T-helper 1 cell (primary cell): ENCODE measurements at places on chromosomes 3 and 15.

DNA sequence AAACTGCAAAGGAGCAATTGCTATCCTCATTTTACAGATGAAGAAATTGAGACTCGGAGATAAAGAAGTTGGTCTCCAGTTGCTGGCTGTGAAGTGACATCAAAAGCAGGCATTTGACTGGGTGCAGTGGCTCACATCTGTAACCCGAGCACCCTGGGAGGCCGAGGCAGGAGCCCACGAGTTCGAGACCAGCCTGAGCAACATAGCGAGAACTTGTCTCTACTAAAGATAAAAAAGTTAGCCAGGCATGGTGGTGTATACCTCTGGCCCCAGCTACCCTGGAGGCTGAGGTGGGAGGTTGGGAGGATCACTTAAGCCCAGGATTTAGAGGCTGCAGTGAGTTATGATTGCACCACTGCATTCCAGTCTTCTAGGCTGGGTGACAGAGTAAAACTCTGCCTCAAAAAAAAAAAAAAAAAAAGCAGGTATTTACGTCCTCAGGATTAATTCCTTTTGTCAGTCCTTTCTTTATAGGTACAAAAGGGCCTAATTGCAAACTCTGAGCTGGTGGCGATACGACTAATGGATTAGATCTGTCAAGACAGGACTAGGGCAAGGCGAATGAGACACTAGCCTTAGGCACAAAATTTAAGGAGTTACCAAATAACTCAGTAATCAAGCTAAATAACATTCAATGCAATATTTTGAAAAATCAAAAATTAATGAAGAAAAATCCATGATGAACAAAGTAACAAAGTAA lies 5.9 kb upstream of the DNASE1L3 start:
- DNase-seq, result no peak

- DNase-seq, result no peak
Observed at GRCh38 chr3:119652306-119653033, 7.9 kb downstream of the POPDC2 start.

DNA sequence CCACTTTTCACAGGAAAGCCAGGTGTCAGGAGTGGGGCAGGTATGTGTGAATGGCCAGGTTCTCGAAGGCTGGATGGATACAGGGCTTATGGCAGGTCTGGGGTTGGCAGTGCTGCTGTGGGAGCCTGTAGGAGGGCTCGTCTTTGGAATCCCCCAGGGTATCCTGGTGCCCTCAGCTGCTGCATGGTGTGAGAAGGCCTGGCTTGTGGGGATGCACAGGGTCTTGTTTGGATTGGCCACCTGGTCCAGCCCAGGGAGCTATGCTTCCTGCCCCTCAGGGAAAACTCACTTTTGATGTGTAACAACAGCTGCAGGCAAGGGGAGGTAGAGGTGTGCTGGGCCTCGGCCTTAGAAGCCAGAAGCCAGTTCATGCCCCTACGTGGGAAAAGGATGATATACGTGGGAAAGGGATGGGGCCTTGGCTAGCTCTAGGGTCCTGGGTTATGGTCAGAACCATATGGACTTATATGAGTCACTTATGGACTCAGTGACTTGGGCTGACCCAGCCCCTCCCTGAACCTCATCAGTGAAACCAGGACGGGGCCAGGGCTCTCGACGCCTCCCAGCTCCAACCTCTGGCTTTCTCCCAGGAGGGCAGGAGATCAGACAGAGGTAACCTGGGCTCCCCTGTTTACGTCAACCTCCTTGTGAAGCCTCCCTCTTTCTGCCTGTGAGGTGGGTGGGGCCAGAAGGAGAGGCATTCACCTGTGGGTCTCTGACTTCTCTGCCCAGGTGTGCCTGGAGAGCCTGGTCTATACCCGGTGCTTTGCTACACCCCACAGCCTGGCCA lies 37.8 kb upstream of the CSPG4 start:
- no peak for DNase-seq

DNA sequence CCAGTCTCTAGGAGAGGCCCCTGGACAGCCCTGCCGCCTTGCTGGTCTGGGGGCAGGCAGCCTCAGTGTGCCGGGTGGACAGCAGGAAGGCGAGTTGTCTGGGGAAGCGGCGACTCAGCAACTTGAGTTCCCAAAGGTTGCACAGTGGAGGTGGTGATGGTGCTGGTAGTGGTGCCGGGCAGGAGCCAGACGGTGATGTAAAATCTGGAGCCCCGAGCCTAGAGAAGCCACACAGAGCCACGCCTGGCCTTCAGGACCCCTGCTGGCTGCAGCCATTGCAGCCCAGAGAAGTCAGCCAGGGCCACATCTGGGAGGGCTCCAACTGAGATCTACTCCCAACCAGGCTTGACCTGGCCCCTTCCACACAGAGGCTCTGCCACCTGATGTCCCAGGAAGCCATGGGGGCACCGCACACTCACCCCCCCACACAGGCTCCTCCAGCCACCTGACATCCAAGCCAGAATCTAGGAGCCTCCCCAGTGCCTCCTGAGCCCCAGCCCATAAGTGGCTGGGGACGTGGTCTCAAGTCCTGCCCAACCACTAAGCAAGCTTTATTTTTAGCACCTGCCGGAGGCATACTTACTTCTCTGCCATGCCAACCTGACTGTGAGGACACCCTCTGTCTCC lies 8.8 kb downstream of the C3orf22 start:
- DNase-seq, result no peak

GRCh38 chr15:74531144-74531811 lies 9.7 kb upstream of the ARID3B start:
- DNase-seq, result no peak

GRCh38 chr15:54082836-54083492 lies 104.7 kb downstream of the UNC13C start:
- no peak for DNase-seq

DNA sequence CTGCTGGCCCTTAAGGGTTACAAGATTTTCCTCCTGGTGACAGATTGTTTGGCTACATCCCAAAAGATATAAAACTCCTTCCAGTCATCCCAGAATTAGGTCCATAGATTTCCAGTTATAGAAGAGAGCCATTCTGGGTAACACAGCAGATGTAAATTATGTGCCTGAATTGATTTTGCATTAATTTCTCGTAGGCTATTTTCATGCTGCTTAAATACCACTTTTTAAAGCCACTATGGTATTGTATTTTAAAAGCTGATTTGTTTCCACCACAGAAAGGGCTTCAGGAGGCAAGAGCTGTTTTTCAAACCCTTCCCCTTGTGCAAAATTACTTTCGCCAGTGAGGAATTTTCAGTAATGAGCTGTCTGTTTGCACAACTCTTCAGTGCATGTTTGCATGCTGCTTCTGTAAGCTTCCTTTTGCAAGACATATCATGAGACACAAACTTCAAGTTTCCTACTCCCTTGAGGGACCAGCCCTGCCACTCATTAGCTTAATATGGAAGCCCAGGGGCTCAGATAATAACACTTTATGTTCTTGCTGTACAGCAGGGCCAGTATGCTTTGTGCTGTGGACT lies 105.4 kb upstream of the TNIK start:
- DNase-seq, result no peak

GRCh38 chr3:183879243-183879642 lies 5.4 kb downstream of the PARL start:
- DNase-seq, result no peak

- DNase-seq, result no peak
Observed at GRCh38 chr15:58880320-58880719, 53.2 kb downstream of the SLTM start.

DNA sequence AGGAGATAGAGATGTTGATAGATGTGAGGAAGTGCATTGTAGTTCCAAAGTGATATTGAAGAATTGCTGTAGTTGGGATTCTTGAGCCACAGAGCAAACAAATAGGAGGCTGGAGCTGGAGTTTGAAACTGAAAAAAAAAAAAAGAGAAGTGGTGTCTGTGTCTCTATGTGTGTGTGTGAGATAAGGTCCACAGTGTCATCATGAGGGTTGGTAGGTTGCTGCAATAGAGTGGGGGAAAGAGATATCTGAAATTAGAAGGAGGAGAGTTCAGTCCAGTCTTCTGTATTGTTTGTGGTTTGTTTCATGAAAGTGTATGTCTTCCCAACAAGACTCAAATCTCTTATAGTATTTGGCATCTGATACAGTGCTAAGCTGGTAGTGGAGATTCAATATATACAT lies 37.3 kb upstream of the CACNA1D start:
- DNase-seq, result no peak

DNA sequence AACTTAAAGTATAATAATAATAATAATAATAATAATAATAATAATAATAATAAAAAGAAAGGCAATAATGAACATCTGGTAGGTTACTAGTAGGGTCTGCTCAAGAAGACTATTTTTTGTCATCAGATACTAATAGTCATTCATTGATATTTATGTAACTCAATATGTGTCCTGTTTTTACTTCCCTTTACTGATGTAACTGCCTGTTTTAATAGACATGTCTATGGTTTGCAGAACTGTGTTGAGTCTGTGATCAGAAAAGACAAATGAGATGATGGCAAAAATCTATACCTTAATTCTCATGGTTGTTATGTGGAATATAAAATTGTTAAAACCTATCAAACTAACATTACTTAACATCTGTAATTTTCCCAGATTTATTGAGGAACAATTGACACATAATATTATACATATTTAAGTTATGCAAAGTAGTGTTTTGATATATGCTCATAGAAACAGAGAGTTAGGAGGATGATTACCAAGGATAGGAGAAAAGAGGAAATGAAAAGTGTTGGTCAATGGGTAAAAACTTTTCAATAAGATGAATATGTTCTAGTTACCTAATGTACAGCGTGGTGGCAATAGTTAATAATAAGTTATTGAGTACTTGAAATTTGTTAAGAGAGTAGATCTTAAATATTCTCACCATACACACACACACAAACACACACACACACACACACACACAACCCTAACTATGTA lies 699.4 kb downstream of the ZPLD1 start:
- DNase-seq, result no peak

DNA sequence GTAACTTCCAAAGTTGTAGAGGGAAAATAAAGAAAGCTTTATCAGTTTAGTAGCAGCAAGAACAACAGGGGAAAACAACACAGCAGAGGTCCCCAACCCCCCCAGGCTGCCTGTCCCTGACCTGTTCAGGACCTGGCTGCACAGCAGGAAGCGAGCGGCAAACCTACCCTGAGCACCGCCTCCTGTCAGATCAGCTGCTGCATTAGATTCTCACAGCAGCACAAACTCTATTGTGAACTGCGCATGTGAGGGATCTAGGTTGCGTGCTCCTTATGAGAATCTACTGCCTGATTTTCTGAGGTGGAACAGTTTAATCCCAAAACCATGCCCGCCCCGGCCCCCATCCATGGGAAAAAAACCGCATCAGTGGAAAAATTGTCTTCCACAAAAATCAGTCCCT lies 40.3 kb downstream of the USP50 start:
- DNase-seq, result no peak

DNA sequence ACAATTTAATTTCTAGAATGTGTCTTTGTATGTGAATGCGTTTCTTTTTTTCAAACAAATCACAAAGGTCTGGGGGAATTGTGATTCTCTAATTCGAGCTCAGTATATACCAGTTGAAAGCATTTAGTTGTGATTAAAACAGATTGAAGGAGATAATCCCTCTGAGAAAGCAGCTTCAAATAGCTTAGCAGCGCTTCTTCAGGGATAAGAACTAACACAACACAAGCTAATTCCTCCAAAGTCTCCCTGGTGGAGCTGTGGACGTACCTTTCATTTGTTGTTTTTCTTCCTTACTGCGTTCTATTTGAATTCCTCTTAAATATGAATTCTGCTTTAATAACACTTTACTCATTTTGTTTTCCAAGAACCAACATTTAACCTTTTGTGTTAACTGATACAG lies 286.7 kb downstream of the ROBO2 start:
- no peak for DNase-seq

DNA sequence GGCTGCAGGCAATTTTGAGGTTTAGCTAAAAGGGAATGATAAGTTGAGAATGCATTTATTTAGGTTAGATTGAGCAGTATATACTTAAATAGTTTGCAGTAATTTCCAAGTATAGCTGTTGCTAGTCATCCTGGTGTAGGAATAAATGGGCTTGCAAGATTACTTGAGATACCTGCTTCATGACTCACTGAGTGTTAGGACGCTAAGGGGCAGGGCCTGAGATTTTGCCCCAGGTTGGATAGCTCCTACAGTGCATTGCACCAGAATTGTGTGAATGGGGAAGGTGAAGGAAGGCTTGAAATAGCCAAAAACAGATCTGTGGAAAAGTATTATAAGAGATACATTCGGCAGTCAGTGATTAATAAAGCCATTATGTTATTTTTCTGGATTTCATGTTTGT lies 72.8 kb downstream of the KCNH8 start:
- no peak for DNase-seq

DNA sequence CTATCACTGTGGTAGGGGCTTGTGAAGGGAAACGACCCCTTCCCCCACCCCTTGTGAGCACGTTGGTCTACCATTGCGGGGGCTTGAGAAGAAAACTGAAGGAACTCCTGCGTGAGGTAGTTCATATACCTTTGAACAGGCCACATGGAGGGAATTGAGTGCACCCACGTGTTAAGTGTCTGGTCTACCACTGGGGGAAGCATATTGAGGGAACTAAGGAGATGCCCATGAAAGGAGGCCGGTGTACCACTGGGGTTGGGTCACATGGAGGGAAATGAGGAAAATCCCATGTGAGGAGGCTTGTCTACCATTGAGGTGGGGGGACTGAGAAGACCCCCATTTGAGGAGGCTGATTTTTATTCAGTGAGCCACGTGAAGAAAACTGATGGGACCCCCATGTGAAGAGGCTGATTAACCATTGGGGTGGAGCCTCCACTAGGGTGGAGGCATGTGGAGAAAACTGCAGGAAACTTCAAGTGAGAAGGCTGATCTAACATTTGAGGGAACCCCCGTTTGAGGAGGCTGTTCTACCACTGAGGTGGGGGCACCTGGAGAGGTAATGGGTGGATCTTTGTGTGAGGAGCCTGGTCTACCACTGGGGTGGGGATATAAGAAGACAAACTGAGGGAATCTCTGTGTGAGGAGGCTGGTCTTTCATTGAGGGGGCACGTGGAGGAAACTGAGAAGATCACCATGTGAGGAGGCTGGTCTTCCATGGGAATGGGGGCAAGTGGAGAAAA lies 163.2 kb downstream of the FBLN2 start:
- no peak for DNase-seq

- DNase-seq, result no peak
Observed at GRCh38 chr3:9669277-9669676, 20.0 kb downstream of the MTMR14 start.

DNA sequence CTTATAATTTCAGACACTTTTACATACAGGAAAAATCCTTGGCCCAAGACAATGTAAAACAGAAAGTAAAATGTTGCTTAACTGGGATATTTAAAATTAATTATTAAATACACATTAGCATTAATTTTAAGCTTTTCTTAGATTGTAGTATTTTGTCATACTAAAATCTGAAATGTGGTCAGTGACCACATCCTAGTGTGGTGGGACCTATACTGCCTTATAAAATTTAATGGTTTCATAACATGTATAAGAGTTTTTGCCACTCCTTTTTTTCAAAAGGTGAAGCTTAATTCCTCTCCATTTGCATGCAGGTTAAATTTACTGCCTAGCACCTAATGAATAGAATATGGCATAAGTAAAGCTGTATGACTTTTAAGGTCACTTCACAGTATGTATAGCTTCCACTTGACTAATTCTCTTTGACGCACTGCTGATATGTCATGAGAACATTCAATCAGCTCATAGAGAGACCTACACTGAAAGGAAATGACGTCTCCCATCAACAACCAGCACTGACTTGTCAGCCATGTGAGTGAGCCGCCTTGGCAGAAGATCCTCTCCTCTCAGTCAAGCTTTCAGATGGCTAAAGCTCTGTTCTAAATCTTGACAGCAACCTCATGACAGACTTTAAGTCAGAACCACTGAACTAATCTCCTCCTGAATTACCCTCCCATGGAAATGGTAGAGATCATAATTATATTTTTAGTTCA lies 847.8 kb downstream of the SI start:
- DNase-seq, result no peak

GRCh38 chr3:157589211-157589610 lies 86.0 kb upstream of the VEPH1 start:
- no peak for DNase-seq
